Cardiac ventricle fibroblast (primary cell): ENCODE measurements at places on chromosomes 5 and 9. TPM values are rescaled to one million over a fixed set of nuclear protein-coding genes. Genes with fewer than 3 reads are reported as not detected.

The SELENOP gene
- total RNA-seq = 324 and 373 TPM in 2 replicates

The FRRS1L gene
- total RNA-seq = 0.10 and 0.25 TPM in 2 replicates

The CDKN2B-AS1 gene
- total RNA-seq = 1.2 and 3.1 TPM in 2 replicates

The PPP3R2 gene
- total RNA-seq = not detected in 2 replicates

The SOX30 gene
- not detected in 2 replicates for total RNA-seq

The SYK gene
- total RNA-seq = not detected in 2 replicates

The PCDHB14 gene
- total RNA-seq = 1.2 and 2.5 TPM in 2 replicates

The SPINK7 gene
- total RNA-seq = not detected in 2 replicates

The EIF4E1B gene
- not detected in 2 replicates for total RNA-seq

The KIF20A gene
- 4.8 and 4.9 TPM in 2 replicates for total RNA-seq

The PPP6C gene
- total RNA-seq = 17.3 and 21.2 TPM in 2 replicates

The MYMK gene
- not detected in 2 replicates for total RNA-seq

The ATOSB gene
- 11.9 and 12.5 TPM in 2 replicates for total RNA-seq

The CDO1 gene
- total RNA-seq = 3.5 and 7.2 TPM in 2 replicates

The LRRC19 gene
- total RNA-seq = not detected in 2 replicates

The IL13 gene
- not detected in 2 replicates for total RNA-seq

The AUH gene
- 12.2 and 21.2 TPM in 2 replicates for total RNA-seq

The PFN3 gene
- total RNA-seq = not detected in 2 replicates
